ENCODE measurements at places on chromosomes 5 and 9.

GRCh38 chr5:115561176-115561575 is 16.6 kb upstream of the FEM1C start:
- no peak for DNase-seq

- no peak for DNase-seq
Observed at GRCh38 chr9:99162759-99163364, 57.9 kb downstream of the TGFBR1 start.

GRCh38 chr5:151239237-151239861 is 13.6 kb upstream of the GM2A start:
- peak; percentile 49 for DNase-seq

DNA sequence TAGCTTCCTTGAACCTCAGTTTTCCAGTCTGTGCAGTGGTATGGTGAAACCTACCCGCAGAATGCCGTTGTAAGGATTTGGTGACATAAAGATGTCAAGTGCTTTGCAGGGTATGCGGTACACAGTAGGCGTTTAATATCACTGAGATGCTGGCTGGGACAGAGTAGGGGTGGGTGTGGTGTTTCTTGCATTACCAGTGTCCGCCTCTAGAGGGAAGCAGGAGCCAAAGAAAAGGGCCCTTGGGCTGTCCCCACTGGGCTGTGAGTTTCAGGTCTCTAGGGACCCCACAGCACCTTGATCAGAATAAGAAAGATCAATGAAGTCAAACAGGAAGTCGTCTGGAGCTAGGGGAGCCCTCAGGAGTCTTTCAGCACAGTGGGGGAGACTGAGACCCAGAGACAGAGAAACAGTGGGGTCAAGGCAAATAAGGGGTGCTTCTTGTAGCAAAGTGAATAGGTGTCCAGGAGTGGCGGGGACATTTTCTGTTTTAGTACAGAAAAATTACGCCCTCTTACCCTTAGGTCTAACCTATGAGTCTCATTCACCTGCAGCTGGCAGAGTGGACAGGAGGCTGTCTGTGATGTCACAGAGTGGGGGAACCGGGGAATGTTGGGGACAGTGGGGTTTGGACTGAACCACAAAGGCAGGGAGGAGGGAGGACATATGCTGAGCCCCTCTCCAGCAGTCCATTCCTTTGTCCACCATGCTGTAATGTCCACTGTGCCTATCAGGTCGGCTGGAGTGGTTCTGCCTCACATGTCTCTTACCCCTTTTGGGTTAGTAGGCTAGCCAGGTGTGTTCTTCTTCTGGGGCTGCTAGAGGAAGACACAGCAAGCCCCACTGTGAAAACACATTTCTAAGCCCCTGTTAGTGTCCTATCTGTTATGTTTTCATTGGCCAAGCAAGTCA is 4.7 kb upstream of the TEX53 start:
- DNase-seq, result peak; percentile 45

GRCh38 chr5:156230887-156231286 is 96.1 kb upstream of the SGCD start:
- no peak for DNase-seq

GRCh38 chr5:6584727-6585126 is 48.1 kb downstream of the NSUN2 start:
- DNase-seq, result no peak

DNA sequence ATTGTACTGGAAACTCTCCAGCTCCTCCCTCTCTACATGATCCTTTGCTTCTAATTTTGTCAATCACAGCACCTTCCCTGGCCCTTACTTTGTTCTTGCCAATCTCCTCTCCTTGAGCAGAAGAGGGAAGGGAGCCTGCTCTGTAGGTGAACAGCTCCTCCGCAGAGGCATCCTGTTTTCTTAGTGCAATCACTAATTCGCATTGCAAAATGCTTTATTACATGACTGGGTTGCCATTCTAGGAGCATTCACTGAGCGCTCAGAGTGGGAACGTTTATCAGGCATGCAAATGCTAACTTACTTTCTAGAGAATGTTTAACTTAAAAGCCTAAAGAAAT is 416 bp upstream of the SNX18 start:
- DNase-seq, result no peak

GRCh38 chr9:91423785-91424402 is at the start of gene NFIL3:
Gene NFIL3 (minus strand): TSS chr9:91423832. CDS start chr9:91410734, 13,098 bp downstream.
- peak; percentile 59 for DNase-seq
